ENCODE measurements at places on chromosomes 5 and 9. TPM values are rescaled to one million over a fixed set of nuclear protein-coding genes. Genes with fewer than 3 reads are reported as not detected.

GRCh38 chr5:76479973-76480667, 77.0 kb downstream of the IQGAP2 start:
- no peak for DNase-seq

GRCh38 chr5:162187371-162187770, 119.8 kb downstream of the GABRG2 start:
- DNase-seq, result no peak

- DNase-seq, result peak; percentile 98
Observed at GRCh38 chr5:35777358-35778087, 79.2 kb upstream of the IL7R start.

DNA sequence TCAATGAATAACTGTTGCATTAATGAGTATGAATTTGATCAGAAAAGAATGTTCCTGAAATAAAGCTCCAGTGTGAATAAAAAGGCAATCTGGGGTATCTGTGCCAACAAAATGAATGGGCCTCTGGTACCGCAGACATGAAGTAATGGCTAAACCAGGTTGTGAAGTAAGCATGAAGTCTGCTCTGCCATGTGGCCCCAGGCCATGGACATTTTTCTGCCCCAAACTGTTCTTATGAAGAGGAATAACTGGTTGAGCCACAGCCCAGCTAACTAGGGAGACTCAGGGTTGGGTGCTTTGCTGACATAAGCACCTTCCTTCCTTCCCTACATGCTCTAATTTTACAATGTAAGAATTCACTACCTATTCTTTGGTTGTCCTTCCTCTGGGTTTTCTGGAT, 147.4 kb upstream of the LRRTM2 start:
- DNase-seq, result no peak

SLC36A3 gene
- total RNA-seq, result not detected

NR5A1 gene
- 0.21 TPM for total RNA-seq

All from GM23338 (cell line).